Non-pigmented ciliary epithelial cell (primary cell): ENCODE measurements at places on chromosomes 5 and 9.

DNA sequence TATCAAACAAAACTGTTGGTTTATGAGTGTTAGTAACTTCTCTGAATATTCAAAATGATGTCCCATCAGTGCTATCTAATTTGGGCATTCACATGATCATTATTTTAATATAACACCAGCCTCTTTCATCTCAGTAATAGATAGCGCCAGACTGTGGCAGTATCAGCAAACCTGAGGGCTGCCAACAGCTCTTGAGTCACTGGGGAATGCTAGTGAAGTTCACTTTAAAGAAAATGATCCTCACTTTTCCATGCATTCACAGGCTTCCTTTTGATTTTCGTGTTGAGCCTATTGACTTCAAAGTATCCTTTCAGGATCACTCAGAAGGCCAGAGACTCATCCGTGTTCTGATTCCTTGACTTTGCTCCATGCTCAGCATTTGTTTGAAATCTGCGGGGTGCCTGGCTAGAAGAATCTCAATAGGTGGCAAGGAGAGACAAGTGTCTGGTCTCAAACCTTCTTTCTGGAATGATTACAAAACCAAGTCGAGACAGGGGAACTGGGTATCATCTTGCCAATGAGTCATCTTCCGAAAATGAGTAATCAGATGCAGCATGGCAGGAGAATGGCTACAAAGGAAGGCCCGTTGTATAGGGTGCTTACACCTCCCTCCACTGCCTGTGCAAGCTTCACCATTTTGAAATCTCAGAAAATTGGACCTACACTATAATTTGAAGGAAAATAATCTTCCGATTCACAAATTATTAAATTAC is 509.1 kb downstream of the RASEF start:
- DNase-seq = no peak

- no peak for DNase-seq
These were observed 53.9 kb upstream of the IL17B start for GRCh38 chr5:149432911-149433401.

DNA sequence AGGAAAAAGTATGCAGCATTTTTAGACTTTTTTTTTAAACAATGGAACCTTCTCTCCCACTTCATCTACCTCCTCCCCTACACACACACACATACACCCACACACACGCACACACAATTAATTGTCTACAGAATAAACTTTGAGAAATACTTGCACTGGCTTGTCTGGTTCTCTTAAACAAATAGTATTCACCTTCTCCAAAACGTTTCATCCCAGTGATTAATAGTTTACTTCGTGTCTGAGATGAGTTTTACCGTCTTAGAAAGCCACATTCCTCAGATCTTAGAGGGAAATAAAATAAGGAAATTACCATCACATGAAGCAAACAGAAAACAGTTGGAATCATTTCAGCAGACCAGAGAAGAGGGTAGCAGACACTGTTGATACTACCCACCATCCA is 570.6 kb upstream of the CLINT1 start:
- no peak for DNase-seq

DNA sequence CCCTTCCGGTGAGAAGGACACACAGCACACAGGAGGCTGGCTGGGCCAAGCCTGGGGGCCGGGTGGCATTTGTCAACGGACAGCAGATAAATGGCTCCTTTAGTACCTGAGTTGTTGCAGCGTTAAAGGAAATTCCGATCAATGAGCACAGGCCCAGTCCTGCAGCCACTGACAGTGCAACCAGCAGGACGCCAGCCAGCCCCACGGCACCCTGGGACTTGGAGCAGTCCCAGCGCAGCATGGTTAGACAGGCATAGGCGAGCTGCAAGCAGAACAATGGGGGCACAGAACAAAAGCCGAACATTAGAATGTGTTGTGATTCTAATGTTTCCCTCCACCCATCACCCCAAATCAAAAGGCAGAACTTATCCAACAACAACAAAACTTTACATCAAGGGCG is 39.3 kb downstream of the PTCH1 start:
- no peak for DNase-seq

- DNase-seq = no peak
These were observed 333.8 kb upstream of the CTNND2 start for GRCh38 chr5:12237837-12238575.
